ENCODE measurements at places on chromosomes 6 and 20.

- peaks cover 2% of the 10 kb centered on the region for H3K27me3 ChIP-seq
- H3K4me1 ChIP-seq = no peaks in the 10 kb centered on the region
- DNase-seq = no peak
- no peaks in the 10 kb centered on the region for H3K36me3 ChIP-seq
Observed at GRCh38 chr6:28588666-28589065, 63.0 kb downstream of the GPX5 start.

DNA sequence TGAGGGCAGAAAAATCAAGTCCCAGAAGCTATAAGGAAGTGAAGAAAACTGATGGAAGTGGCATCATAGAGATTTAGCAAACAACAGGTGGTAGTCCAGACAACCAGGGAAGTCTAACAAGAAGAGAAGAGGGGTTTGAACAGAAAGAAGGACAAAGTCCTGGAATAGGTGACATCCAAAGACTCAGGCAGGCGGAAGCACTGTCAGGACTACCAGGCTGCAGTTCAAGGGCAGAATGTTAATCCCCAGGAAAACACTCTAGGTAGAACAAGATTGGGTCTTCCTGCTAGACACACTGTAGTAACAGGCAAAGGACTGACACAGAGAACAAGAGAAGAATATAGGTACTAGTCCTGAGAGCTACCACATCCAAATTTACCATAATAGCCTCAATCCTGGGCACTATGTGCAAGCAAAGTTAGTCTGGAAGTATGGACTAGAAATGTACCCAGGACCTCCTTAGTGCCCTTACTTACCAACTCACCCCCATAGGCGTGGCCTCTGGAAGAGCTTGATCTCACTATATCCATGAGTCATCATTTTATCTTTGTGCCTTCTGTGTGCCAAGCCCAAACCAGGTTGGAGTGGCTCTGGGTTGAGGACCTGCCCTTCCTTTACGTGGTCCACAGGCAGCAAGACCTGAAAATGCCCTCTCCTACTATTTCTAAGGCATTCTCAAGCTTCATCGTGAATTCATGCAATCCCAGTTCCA, 2.2 kb upstream of the EPB41L2 start:
- H3K4me1 ChIP-seq = 0 out of 2 replicates have a peak, but pooled peaks cover 2% of the 10 kb centered on the region
- no peaks in the 10 kb centered on the region for H3K36me3 ChIP-seq
- no peak for DNase-seq

- no peak overlapping the region for H3K27ac ChIP-seq
- H3K4me1 ChIP-seq = peaks cover 4% of the 10 kb centered on the region
- H3K36me3 ChIP-seq = no peaks in the 10 kb centered on the region
- DNase-seq = peak; percentile 37
- peaks cover 26% of the 10 kb centered on the region for H3K27me3 ChIP-seq
Observed at GRCh38 chr6:111950661-111951496, 77.6 kb upstream of the FYN start.

DNA sequence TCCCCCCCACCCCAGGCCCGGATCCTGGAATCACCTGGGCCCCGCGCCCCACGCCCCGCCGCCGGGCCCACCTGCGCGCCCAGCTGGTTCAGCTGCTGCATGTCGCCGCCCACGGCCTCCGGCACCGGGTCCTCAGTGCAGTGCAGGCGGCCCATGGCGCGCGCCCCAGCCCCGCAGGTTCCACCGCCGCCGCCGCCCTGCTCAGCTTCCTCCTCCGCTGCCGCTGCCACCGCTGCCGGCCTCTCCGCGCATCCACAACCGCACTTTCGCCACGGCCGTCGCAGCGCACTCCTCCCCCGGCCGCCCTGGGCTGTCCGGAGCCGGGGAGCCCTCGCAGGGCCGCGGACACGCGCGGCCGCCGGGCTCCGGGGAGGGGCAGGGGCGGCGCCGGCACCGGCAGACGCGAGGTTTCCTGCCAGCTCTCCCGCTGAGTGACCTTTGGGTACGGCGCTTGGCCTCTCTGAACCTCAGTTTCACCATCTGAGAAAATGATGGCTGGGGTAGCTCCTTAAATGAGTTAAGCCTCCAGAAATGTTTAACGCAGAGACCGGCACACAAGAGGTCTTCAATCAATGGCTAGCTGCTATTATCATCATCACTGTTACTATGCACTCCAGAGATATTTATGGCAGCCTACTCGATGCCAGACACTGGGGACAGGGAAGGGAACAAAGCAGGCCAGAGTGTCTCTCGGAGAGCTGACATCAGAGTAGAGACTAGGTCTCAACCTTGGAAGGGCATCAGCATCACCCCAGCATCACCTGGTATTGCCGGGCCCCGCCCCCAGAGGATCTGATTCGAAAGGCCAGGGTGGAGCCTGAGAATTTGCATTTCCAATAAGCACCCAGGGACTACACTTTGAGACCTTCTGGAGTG, at the start of gene COMMD7:
TSS of gene COMMD7 (minus strand) at position 231 of the 876 bp plus-strand sequence. CDS start at position 155, 76 bp downstream.
- no peaks in the 10 kb centered on the region for H3K36me3 ChIP-seq
- peak within 1 kb of the TSS; percentile 89 for H3K4me3 ChIP-seq
- H3K27me3 ChIP-seq = no peaks in the 10 kb centered on the region
- peak within 1 kb of the TSS; percentile 62 for H3K27ac ChIP-seq
- peak; percentile 44 for DNase-seq

GRCh38 chr6:10529231-10529801, 8.2 kb downstream of the GCNT2 start:
- H3K27me3 ChIP-seq = no peaks in the 10 kb centered on the region
- H3K27ac ChIP-seq = no peak overlapping the region
- H3K4me1 ChIP-seq = no peaks in the 10 kb centered on the region
- no peak overlapping the region for H3K4me3 ChIP-seq

DNA sequence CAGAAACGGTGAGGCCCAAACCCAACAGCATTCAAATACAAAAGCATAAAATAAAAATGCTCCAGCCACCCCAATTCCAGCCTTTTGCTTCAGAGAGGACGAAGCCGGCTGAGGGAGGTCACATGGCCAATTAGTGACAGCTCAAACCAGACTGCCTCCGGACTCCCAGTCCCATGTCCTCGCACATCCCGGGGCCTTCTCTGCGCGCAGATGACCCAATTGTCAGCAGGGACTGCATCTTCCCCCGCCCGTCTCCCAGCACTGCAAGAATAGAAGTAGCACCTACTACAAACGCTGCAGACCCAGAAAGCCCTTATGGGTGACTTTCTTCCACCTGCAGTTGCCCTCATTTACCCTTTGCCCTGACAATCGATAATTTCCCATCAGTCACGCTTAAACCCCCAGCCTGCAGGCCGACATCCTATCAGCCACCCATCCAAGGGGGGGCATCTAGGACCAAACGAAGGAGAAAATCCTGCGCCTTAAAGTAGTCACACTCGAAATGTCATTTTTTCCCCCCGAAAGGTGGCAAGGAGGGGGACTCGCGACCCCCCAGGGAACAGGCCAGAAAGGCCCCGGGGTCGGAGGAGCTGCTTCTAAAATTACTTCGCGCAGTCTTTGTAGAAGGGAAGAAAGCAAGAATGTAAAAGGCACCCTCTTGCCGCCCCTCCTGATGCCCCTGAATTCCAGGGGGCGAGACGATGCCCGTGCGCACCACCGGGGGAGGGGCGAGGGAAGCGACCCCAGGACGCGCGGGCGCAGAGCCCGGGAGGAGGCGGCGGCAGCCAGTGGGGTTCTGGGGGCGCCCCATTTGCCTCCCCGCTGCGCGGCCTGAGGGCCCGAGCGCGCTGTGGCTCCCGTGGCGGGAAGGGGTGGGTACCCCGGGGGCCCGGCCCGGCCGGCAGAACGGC, 792 bp downstream of the SLC23A2 start:
- H3K4me1 ChIP-seq = peaks cover 6% of the 10 kb centered on the region
- peak; percentile 18 for DNase-seq
- no peaks in the 10 kb centered on the region for H3K36me3 ChIP-seq
- 0 out of 2 replicates have a peak overlapping the region, but pooled peaks have one; percentile 8 for H3K27ac ChIP-seq

DNA sequence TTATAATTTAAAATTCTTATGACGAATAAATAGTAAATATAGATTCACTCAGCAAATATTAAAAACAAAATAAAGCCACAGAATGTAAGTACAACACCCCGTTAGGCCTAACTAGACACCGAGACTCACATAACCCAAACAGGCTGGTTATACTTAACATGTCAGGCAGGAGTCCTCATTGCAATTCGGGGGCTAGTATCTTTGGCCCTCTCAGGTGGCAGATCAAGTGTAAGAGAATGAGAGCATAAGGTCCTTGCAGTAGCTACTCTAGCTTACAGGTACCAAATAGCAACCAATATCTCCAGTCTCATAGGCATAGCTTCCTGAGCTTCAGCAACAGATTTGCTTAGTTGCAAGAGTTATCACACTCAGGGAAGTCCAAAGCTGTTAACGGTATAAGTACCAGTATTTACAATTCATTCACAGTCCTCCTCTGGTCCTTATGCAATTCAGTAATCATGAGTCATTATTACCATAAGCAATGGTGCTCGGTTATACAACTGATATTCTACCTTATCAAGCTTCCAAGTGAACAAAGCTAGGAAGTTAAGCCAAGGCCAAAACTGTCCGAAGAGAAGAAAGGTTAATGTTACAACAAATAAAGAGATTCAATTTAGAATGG, 20.1 kb downstream of the REV3L start:
- peaks cover 6% of the 10 kb centered on the region for H3K4me1 ChIP-seq
- no peak overlapping the region for H3K4me3 ChIP-seq
- H3K27ac ChIP-seq = no peak overlapping the region
- DNase-seq = peak; percentile 88

DNA sequence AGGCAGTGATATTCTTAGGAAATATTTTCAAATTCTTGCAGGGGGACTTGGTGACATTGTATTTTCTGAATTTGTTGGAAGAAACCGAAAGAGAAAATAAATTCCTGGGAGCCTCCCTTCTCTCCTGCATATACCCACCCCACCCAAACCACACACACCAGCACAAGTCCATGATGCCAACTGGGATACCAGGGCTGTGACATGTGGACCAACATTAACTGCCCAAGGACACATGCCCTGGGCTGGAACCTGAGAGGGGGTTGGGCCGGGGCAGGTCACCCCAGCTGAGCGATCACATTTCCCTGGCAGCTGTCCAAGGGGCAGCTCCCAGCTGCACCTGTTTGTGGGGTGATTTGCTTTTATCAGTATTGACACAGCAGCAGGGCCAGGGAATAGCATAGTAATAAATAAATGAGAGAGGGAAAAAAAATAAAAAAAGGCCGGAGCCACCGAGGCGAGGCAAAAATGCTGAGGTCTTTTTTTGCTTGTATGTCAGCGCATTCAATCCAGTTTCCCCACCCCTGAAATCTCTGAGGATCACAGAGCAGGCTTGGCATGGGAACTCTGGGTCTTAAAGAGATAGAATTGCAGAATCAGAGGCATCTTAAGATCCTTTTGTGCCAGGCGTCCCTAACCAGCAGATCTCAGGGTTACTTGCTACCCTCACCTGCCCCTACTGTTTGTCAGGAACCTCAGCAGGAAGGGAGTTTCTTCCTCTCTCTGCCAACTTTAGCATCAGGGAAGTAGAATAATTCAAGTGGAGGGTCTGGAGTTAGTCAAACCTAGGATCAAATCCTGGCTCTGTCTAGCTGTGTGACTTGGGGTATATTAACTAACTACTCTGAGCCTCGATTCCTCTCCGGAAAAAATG, 66.5 kb upstream of the PIM1 start:
- H3K27me3 ChIP-seq = no peaks in the 10 kb centered on the region
- DNase-seq = no peak
- peak overlapping the region; percentile 62 for H3K27ac ChIP-seq

DNA sequence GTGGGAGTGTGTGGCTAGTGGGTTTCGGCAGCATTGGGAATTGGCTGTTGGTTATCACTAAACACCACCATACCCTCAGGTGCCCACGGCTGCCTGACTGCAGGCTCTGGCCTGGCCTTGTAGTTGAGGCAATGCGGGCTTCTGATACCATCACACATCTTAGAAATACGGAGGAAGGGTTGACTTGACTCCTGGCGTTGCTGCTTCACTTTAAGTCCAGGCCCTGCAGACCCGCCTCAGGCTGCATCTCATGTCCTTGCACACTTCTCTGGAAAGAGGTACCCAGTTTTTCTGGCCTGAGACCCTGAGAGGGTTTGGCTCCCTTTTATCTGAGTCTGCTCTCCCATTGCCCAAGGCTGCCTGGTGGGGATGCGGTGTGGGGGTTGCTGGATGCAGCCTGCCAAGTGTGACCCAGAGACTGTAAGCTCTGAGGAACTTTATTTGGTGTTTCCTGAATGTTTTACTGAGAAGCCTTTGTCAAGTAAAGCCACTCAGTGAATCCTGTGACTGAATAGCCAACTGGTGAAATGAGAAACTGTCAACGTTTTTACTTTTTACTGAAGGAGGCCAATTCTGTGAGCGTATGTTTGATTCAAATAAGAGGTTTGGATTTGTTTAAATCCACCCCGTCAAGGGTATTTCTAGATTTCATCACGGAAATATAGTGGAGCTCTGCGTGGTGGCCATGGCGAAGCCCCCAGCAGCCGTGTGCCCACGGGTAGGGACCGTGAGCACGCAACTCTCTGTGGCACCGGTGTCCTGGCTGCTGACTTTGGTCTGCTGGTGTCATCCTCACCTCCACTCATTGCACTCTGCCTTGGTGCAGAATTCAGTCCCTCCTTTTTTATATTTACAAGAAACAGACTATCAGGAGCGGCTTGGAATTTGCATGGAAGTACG, 160.1 kb downstream of the DTNBP1 start:
- no peak for DNase-seq
- peaks cover 46% of the 10 kb centered on the region for H3K36me3 ChIP-seq
- H3K4me3 ChIP-seq = no peak overlapping the region
- H3K27ac ChIP-seq = no peak overlapping the region
- H3K4me1 ChIP-seq = peaks cover 27% of the 10 kb centered on the region

DNA sequence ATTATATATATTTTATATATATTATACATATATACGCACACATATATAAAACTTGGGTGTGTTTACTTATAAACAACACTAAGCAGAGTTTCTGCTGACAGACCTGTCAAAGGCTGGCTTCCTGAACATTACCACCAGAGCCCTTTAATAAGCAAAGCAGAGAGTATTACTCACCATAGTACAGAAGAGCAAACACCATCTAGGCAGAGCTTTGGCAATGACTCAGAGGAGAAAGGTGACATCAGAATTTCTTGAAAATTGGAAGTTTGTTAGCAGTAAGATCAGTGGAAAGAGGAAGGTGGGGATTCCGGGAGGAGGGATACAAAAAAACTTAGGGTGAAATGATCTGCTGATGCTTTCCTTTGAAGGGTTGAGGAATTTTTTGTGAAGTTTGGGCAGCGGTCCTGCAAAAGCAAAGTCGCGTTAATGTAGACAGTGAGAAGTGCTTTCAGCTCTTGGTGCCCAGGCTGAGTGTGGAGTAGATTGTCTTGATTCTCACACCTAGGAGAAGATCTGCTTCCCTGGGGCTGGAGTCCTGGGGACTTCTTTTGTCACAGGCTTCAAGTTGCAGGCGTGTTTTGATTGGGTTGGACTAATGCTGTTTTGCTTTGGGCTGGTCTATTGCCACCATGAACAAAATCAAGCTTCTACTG, 109.6 kb upstream of the BACH2 start:
- H3K36me3 ChIP-seq = no peaks in the 10 kb centered on the region
- peak; percentile 80 for DNase-seq
- peaks cover 2% of the 10 kb centered on the region for H3K27me3 ChIP-seq
- H3K4me1 ChIP-seq = peaks cover 8% of the 10 kb centered on the region

DNA sequence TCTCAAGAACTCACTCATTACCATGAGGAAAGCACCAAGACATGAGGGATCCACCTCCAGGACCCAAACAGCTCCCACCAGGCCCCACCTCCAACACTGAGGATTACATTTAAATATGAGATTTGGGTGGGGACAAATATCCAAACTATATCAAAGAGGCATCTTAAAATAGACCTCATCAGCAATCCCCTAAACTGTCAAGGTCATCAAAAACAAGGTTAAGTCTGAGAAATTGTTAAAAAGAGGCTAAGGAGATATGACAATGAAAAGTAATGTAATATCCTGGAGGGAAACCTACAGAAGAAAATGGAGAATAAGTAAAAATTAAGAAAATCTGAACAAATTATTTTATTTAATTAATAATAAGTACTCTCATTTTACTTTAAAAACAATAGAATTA, 922.3 kb downstream of the HACE1 start:
- H3K4me1 ChIP-seq = no peaks in the 10 kb centered on the region
- no peaks in the 10 kb centered on the region for H3K36me3 ChIP-seq
- H3K27me3 ChIP-seq = no peaks in the 10 kb centered on the region
- no peak overlapping the region for H3K27ac ChIP-seq
- H3K4me3 ChIP-seq = no peak overlapping the region
- DNase-seq = no peak

Data from IMR-90 (cell line).